Activated CD4-positive, alpha-beta T cell treated with anti-CD3 and anti-CD28 coated beads, Interleukin-2, amount 10 ng/mL, durations not matched to agents 24 days and 14 days (primary cell): ENCODE measurements at places on chromosomes 6 and 20. TPM values are rescaled to one million over a fixed set of nuclear protein-coding genes. Genes with fewer than 3 reads are reported as not detected.

GRM1 gene
- total RNA-seq, result not detected in 2 replicates

TSHZ2 gene
- 28.0 and 29.5 TPM in 2 replicates for total RNA-seq

GNRH2 gene
- 1.7 and 2.7 TPM in 2 replicates for total RNA-seq

BMP7 gene
- 0.07 TPM in 1 of 2 replicates, not detected in the other for total RNA-seq

- H3K27me3 ChIP-seq, result peaks cover 2% of the 10 kb centered on the region
- no peak overlapping the region for H3K27ac ChIP-seq
- no peak for DNase-seq
- no peaks in the 10 kb centered on the region for H3K36me3 ChIP-seq
Measured at GRCh38 chr6:14929291-14929690, 316.6 kb upstream of the JARID2 start.

- H3K4me1 ChIP-seq, result peaks cover 21% of the 10 kb centered on the region
- peaks cover 11% of the 10 kb centered on the region for H3K27me3 ChIP-seq
- no peak overlapping the region for H3K27ac ChIP-seq
- H3K36me3 ChIP-seq, result no peaks in the 10 kb centered on the region
Measured at GRCh38 chr20:8020314-8021079, 936 bp upstream of the TMX4 start.
